Hematopoietic multipotent progenitor cell treated with erythropoietin and hydrocortisone succinate and interleukin-3 and kit ligand, for 8 days (in vitro differentiated cells): ENCODE measurements at places on chromosomes 1 and 21.

DNA sequence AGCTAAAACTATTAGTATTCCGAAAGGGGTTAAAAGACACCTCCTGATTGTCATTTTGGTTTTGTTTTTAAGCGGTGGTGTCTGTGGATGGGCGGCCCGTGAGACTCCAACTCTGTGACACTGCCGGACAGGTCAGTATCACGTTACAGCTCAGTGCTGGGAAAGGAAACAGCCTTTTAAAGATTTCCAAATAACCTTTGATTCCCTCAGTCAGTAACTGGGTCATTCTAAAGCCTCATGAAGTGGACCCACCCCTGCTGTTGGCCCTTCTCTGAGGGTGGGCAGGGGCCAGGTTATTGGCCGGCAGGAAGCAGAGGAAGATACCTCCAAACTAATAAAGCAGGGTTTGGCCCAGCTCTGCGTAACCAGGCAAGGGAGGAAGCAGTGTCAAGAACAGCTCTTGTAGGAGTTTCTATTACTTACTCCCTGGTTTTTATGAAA is 2.3 kb downstream of the RHOU start:
- DNase-seq: no peak

DNA sequence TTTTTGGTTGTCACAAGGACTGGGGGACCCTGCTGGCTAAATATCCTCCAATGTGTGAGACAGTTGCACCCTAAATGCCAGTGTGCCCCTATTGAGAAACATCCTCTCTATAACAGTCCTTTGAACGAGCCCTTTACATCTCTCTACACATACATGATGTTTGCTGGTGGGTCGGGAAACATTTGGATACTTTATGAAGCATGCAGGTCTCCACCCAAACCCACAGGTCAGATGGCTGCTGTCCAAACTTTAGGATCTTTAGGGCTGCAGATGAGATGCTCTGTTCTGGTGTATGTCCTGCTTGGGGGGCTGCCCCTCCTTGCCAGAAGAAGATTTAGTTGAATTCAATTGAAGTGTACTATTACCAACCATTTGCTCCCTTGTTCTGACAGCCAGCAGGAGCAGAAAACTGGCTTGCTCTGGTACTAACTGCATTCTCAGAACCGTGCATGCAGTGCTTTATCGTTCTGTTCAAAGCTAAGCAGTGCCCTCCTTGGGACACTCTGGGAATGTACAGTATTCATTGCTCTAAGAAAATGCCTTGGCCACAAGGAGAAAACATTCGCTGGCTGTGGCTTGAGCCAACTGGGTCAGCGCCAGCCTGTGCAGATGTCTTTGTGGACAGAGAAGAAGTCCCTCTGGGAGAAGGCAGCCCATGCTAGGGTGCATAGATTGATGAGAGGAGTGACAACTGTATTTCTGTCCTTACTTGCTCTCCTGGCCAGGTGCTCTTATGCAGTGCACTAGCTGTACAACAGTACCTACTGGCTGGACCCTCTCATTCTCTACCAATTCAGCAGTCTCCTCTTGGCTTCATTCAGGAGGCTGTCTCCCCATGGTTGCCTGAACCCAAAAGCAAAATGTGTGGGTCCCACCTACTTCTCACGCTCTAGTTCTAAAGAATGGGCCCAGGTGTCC is 61.4 kb upstream of the DIRAS3 start:
- DNase-seq: peak; percentile 8

GRCh38 chr1:241677201-241677600 is 25.1 kb downstream of the WDR64 start:
- no peak for DNase-seq

GRCh38 chr1:207218512-207219362 is 102.7 kb upstream of the CD55 start:
- DNase-seq: peak; percentile 84

DNA sequence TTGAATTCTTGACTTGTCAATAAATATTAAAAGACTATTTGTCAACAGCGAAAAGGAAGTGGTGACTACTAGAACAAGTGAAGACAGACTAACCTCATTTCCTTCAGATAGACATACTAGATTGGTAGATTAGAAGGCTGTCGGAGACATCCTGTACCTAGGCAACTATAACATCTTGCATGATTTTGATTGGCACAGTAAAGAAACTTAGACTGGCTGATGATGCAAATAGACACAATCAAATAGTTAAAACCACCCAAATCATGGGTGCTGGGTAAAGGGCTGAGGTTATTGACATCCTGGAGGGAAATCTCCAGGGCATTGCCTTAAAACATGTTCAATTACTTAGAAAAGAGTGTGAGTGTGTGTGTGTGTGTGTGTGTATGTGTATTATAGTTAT is 85.9 kb upstream of the EDEM3 start:
- peak; percentile 6 for DNase-seq

- DNase-seq: peak; percentile 44
Measured at GRCh38 chr1:208652296-208653160, 408.3 kb upstream of the PLXNA2 start.

GRCh38 chr1:211285196-211285595 is 26.0 kb downstream of the RCOR3 start:
- no peak for DNase-seq

GRCh38 chr1:42399315-42400100 is 18.9 kb downstream of the RIMKLA start:
- DNase-seq: no peak

DNA sequence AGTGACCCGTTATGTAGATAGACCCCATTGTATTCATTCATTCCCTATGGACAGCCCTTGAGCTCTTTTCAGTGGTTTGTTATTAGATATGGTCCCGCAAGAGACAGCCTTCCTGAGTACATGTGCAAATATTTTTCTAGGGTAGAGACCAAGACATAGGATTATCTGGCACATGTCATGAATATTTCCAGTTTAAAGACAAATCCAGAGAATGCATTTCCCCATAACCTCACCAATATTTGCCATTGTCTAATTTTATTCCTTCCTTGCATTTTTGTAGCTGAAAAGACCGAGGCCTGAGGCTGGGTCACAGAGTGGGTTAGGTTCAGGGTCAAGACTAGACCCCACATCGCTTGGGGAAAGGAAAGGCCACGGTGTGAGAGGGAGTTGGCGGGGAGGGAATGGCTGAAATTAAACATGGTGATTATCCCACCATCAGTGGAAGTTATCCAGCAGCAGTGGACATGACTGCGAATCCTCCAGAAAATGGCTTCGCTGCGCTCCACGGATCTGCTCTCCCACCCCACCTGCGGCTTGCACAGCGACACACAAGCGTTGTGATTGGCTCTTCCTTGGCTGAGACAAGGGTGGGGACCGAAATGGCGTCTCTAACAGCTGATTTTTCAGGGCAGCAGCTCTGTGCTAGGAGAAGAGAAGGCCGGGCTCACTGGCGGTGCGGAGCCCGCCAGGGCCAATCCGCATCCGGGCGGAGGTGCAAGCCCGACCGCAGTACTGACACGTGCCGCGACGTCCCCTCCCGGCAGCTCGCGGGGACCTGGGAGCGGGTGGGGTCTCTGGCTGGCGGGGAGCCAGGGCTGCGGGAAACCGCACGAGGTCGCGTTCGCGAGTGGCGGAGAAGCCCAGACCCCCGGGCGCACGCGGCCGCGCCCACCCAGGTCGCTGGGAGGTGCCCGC is 16.1 kb upstream of the STMN1 start:
- DNase-seq: peak; percentile 82

DNA sequence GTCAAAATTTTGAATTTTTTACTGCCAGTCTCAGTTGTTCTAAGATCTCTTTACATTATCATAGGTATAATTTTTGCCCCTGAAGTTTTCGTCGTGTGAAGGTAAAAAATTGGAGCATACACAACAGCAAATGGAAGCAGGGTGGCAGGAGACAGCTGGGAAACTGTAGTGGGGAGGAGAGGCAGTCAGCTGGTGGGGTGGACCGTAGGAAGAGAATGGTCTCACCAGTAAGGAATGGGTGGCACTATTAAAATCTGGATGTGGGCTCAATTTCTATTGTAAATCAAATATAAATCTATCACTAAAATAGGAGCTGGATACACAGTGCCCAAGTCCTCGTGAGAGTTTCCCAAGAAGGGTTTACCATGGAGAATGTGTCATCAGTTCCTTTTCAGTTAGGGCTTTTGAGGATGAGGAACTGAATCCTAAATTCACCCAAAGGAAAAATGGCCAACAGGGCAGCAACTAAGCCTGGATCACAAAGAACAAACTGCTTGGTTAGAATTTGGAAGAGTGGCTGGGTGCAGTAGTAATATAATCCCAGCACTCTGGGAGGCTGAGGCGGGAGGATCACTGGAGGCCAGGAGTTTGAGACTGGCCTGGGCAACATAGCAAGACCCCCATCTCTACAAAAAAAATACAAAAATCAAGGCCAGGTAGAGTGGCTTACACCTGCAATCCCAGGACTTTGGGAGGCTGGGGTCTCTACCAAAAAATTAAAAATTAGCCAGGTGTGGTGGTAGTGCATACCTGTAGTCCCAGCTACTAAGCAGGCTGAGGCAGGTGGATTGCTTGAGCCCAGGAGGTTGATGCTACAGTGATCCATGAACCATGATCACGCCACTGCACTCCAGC is 10.5 kb upstream of the IRF2BP2 start:
- DNase-seq: no peak

GRCh38 chr1:171083222-171083621 is 7.5 kb upstream of the FMO3 start:
- DNase-seq: no peak

DNA sequence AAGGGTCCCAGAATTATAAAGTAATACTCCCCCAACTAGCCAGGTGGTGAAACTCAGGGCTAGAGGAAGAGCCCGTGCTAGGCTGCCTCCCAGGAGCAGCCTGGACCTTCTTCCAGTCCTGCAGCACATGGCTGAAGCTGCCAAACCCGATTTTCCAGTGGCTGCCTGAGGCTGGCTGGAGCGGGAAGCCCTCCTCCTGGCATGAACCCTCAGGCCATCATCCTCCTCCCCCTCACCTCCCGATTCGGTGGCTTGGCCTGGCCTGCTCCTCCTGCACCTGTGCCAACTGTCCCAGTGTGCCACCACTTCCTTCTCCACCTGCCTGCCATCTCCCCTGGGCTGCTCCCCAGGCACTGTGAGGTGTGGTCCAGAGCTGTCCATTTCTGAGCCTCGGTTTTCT is 3.0 kb upstream of the TSPAN1 start:
- no peak for DNase-seq

DNA sequence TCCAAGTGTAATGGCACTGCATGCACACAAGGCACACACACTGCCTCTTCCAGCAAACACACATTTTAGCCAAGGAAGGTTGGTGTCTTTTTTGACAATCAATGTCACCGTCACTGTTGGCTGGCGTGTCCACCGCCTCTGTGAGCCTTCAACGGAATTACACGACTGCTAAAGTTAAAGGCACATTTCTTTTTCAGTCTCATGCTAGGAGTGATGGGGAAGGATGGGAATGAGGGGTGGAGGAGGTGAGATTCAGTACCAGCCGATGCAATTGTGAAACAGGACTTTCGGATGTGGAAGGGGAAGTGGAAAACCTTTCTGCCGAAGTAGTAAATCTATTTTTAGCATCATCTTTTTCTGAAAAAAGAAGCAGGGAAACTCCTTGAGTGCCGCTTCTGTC is 1.4 kb downstream of the ELAVL4 start:
- no peak for DNase-seq

DNA sequence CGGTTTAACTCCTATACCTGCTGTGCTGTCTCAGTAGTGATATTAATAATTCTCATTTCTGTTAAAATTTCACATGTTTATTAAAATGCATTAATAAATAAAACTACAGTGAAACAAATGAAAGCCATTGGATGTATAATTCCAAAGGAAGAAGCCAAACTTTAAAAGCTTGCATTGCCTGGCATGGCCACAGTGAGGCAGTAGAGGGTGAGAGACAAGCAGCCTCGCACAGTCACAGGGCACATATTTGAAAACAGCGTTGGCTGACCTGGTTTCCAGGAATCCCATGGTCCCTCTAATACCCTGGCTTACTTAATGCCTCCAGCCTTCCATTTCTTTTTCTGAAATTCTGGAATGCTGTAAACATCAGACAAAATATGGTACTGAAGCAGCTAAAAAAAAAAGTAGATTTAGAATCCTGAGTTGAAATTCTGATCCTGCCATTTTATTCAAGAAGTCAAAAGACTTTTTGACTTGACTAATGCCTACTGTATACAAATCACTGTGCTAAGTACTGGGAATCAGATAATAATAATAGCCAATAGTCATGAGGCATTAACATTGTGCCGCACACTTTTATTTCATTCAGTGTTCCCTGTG is 6.7 kb upstream of the RNASEL start:
- DNase-seq: peak; percentile 81

DNA sequence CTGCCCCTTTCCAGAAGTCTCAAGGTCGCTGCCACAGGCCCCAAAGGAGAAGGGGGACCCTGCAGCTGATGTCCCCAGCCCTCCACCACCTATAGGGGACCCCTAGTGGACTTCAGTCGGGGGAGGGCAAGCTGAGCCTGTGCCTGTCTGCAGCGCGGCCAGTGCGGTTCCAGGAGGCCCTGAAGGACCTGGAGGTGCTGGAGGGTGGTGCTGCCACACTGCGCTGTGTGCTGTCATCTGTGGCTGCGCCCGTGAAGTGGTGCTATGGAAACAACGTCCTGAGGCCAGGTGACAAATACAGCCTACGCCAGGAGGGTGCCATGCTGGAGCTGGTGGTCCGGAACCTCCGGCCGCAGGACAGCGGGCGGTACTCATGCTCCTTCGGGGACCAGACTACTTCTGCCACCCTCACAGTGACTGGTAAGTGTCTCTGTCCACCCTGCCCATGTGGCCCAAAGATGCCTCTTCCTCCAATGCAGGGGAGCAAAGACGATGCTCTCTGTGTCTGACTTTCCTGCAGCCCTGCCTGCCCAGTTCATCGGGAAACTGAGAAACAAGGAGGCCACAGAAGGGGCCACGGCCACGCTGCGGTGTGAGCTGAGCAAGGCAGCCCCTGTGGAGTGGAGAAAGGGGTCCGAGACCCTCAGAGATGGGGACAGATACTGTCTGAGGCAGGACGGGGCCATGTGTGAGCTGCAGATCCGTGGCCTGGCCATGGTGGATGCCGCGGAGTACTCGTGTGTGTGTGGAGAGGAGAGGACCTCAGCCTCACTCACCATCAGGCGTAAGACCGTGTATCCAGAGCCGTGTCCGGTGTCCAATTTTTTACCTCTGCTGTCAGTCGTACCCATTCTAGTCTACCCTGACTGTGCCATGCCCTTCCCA is 79.9 kb downstream of the OBSCN start:
- DNase-seq: no peak

- DNase-seq: no peak
Measured at GRCh38 chr1:234943836-234944402, 184.7 kb downstream of the TOMM20 start.

GRCh38 chr1:89125240-89125912 is 538 bp downstream of the GBP2 start:
- no peak for DNase-seq

- no peak for DNase-seq
Measured at GRCh38 chr1:226531360-226532093, 17.0 kb upstream of the STUM start.

GRCh38 chr1:180947499-180947885 is 34.8 kb downstream of the KIAA1614 start:
- no peak for DNase-seq

- no peak for DNase-seq
Measured at GRCh38 chr1:202171292-202172014, 11.1 kb upstream of the PTPN7 start.

- peak; percentile 81 for DNase-seq
Measured at GRCh38 chr1:110434946-110435345, 16.0 kb upstream of the PROK1 start.
